CD4-positive, alpha-beta T cell (primary cell): ENCODE measurements at places on chromosomes 6 and 20. TPM values are rescaled to one million over a fixed set of nuclear protein-coding genes. Genes with fewer than 3 reads are reported as not detected.

Gene LY86
- total RNA-seq = 2.1 TPM

Gene TMEM200A
- total RNA-seq = 0.30 TPM

Gene EPPIN
- total RNA-seq = not detected

Gene KHDRBS2
- not detected for total RNA-seq

Gene TUBB2B
- total RNA-seq = not detected

DNA sequence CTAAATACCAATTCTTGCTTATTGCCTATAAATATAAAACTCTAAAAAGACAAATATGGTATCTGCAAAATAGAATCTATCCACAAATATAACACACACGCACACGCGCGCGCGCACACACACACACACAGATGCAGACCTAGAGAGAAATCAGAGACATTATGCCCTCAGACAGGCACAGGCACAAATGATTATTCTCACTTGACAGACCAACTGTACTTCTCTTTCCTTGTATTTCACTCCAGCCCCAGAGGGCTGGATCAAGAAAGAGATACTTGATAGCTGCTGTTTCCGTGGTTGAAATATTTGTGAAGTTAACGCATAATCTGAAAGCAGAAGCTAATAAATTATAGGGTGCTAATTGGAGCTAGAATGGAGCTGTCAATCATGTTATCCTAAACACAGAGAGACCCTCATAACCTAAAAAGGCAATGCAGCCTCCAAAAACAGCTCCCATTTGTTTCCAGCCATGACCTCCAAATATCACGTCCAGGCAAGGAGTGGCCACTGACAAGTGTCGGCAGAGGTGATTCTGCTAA lies 11.5 kb downstream of the VGLL2 start:
- no peak for DNase-seq

GRCh38 chr20:17431621-17432364 lies 99.4 kb downstream of the BFSP1 start:
- peak; percentile 32 for DNase-seq

DNA sequence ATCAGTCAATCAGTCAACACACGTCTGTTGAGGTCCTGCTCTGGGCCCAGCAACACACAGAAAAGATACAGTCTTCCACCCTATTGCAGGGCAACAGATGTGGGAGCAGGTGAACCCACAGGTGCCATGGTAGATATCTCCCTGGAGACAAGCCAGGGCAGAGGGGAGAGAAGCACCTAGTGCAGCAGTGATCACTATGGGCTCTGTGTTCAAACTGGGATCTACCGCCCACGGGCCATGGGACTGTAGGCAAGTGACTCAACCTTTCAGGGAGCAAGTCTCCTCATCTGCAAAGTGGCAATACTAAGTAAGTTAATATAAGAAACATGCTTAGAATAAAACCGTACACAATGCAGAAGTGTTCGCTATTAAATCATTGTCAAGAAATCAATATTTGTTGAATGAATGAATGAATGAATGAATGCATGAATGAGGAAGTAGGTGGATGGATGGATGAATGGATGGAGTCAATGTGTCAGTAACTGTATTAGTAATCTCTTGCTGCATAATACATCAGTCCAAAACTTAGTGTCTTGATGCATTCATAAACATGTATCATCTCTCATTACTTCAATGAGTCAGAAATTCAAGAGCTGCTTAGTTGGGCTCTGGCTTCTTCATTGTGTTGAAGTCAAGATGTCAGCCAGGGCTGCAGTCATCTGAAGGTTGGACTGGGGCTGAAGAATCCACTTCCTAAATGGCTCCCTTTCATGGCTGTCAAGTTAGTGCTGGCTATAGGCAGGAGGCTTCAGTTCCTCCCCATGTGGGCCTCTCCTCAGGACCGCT lies 31.9 kb upstream of the NFATC2 start:
- DNase-seq = no peak

- peak; percentile 56 for DNase-seq
Measured at GRCh38 chr6:26304797-26305640, 60.0 kb upstream of the BTN3A2 start.

DNA sequence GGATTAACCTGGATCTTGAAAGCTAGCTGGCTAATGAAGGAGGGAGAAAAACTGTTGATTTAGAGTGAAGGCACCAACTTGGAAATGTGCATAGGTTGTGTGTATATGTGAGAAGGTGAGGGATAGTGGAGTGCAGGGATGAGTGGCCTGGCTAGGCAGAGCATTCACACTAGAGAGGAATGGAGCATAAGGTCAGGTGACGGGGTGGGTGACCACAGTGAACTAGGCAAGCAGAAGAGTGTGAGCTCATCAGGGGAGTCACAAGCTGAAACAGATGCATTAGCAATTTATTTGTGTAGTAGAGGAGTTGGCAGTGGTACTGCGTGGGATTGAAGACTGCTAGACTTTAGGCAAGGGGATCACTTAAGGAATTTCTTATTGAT lies 10.5 kb downstream of the ANKRD66 start:
- DNase-seq = no peak

DNA sequence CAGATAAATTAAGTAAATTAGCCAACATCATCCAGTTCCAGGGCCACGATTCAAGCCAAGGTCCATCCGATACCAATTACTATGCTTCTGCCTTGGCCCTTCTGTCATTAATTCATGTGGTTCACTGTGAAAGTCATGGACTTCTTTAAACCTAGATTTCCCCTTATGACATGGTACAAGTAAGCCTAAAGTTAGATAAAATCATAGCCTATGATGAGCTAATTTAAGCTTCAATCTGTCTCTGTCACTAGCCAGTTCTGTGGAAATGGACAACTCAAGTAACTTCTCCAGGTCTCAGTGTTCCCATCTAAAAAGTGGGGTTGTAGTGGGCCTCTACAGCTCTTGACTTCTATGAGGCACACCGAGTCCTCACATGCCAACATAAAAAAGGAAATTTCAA lies 225.5 kb upstream of the MARCKS start:
- DNase-seq = no peak

GRCh38 chr20:8299921-8300320 lies 167.9 kb downstream of the PLCB1 start:
- DNase-seq = no peak

DNA sequence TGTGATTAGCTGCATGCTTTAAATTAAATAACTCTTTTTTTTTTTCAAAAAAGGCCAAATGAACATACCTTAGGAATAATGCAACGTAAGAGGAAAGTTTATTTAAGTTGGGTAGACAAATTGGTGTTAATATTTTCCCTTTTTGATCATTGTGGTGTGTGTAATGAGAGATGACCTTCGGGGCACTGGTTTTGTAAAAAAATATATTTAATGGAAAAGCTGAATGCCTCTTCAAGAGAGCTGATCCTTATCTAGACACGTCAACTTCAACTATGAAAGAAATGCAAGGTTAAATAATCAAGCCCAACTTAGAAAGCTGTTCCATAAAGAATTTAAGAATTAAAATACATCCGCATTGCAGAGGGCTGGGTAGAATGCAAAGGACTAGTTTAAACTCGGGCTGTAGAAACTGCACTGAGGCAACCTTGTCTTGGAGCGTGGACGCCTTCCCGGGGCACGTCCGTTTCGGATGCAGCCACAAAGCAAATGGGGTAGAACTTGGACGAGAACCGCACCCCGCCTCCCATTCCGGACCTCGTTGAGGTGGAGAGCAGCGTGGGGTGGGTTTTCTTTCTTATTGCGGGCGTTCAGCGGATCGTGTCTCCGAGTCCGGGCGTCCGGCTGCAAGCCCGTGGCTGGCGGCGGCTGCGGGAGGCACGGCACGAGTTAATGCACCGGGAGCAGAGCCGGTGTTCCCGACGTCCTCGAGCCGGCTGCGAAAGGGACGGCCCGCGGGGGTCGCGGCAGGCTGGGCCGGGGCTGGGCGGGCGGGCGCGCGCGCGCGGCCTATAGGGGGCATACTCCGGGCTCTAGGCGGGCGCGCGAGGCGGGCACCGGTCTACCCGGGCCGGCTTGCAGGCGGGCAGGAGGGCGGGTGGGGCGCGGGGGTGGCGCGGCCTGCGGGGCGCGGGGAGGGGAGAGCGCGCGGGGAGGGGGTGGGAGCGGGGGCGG lies 1.9 kb downstream of the JARID2 start:
- peak; percentile 33 for DNase-seq

DNA sequence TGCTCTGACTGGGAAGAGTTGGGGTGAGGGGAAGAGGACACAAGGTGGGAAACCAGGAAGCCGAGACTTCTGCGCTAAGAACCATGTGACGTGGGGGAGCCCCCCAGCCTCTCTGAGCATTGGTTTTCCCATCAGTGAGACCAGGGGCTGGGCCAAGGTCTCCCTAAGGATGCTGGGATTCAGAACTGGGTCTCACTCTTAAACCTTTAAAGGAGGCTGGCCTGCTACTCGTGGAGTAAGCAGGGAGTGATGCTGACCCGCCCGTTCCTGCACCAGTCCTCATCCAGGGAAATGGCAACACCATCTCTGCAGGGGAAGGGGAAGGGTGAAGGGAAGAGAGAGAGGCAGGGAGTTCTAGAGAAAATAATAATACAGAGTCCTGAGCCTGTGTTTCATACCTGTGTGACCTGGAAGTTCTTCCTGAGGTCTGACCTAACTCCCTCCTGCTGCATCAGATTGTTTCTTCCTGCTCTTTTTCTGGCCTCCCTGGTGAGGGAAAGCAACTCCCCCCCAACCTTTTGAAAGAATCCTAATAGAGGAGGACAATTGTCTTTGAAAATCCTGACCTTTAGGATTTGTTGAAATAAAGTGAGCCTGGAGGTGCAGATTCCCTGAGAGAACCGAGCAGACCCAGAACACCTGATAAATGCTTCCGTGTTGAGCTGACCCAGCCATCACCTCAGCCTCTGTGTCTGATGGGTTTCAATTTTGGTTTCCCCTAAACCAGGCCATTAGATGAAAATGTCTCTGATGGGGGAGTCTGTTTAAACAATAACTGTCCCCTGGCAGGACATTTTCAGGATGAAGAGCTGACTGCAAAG lies 3.0 kb upstream of the GRM4 start:
- DNase-seq = no peak

DNA sequence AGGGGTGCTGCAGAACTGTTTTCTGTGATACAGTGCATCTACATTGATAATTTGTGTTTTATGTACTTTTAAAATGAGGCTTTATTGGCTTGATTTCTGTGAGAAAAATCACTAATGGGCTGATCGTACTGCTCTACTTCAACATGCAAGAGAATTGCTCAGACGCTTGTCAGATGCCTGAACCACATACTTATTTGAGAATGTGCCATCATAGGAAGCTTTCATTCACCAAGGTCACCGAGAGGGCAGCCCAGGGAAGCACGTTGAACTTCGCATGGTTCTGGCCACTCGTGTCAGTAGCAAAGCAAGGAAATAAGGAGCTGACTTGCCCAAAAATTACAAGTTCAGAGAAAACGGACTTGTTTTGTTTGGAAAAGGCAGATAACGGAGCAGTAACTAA lies 168.5 kb upstream of the AKAP12 start:
- DNase-seq = no peak

- DNase-seq = no peak
Measured at GRCh38 chr6:134217798-134218140, 100.1 kb downstream of the SGK1 start.

GRCh38 chr6:108758884-108759283 lies 89.3 kb upstream of the ARMC2 start:
- DNase-seq = no peak

DNA sequence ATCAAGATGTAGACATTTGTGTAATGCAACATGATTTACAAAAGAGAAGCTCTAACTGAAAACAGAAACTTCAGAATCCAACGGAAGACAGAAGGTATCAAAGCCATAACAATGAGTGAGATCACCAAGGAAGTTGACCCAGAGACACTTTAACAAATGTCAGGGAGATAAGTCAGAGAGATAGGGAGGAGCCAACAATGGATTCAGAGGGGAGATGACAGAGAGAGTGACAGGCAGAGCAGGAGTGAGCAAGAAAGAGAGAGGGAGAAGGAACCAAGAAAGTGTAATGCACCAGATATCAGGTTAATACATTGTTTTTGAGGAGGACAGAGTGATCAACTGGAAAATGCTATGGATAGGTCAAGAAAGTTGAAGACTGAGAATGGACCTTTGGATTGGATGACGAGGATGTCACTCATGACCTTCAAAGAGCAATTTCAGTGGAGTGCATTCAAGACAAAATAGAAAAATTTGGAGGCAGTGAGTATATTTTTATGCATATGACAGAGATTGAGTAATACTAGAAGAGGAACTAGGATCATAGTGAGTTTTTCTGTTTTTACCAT lies 86.6 kb downstream of the TRDN start:
- DNase-seq = no peak

DNA sequence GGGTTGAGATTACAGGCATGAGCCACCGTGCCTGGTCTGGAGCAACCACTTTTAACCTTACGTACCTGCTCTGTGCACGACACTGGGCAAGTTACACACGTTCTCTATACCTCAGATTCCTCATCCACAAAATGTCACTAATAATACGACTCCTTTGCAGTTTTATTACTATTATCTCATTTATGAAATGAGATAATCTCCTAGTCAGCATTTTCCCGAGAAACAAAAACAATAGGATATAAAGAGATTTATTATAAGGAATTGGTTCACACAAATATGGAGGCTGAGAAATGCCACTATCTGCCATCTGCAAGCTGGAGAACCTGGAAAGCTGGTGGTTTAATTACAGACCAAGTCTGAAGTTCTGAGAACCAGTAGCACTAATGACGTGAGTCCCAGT lies 12.0 kb upstream of the KIF13A start:
- DNase-seq = no peak

- no peak for DNase-seq
Measured at GRCh38 chr6:52937908-52938307, 28.4 kb upstream of the GSTA3 start.

GRCh38 chr6:144265390-144265789 lies 19.7 kb upstream of the UTRN start:
- DNase-seq = no peak

- DNase-seq = no peak
Measured at GRCh38 chr6:32088487-32089049, 20.6 kb downstream of the TNXB start.

DNA sequence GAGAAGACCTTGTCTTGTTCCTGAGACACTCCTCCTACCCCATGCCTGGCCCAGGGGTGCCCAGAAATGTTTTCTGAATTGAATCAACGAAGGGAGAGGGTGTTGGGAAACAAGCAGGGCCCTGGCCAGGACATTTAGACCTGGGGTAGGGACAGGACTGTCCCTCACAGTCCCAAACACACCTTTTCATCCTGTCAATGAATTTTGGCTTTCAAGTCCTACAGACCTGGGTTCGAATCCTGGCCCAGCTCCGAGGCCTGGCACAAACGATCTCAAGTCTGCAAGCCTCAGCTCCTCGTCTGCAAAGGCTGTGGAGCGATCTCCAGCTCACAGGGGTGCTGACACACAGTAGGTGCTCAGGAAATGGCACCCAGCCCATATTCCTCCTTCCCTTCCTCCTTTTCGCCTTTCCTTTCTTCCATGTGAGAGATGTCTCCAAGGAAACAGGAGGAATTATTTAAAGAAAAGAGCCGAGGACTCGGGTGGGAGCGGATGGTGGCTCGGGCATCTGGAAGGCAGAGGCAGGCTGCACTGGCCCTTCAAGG lies 7.3 kb upstream of the DLGAP4 start:
- no peak for DNase-seq
